8988T (cell line): ENCODE measurements at places on chromosomes 1 and 21.

- no peak for DNase-seq
Measured at GRCh38 chr1:118486199-118486598, 301.2 kb upstream of the SPAG17 start.

GRCh38 chr1:94734963-94735901 lies 84.9 kb upstream of the SLC44A3 start:
- no peak for DNase-seq

GRCh38 chr1:222852326-222852725 lies 37.5 kb downstream of the DISP1 start:
- DNase-seq, result no peak

- no peak for DNase-seq
Measured at GRCh38 chr21:15061747-15062605, 2.8 kb downstream of the NRIP1 start.

DNA sequence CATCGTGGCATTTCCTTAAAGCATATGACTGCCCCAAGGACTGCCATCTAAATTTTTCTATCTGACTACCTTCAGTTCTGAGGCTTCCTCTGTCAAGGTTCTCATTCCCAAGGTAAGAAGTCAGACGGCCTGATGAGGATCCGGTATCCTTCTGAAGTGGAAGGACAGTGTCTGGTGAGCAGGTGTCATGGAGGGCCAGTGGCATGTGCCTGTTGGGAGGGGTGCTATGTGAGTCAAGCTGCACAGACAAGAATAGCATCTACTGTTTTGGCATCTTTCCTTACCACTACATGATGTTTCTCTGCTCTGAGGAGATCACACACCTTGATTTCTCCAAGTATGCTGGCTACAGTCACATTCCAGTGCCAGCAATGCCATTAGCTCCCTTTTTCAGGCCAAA lies 99.6 kb upstream of the RGS1 start:
- DNase-seq, result no peak

- no peak for DNase-seq
Measured at GRCh38 chr1:166692346-166692745, 146.9 kb upstream of the POGK start.

DNA sequence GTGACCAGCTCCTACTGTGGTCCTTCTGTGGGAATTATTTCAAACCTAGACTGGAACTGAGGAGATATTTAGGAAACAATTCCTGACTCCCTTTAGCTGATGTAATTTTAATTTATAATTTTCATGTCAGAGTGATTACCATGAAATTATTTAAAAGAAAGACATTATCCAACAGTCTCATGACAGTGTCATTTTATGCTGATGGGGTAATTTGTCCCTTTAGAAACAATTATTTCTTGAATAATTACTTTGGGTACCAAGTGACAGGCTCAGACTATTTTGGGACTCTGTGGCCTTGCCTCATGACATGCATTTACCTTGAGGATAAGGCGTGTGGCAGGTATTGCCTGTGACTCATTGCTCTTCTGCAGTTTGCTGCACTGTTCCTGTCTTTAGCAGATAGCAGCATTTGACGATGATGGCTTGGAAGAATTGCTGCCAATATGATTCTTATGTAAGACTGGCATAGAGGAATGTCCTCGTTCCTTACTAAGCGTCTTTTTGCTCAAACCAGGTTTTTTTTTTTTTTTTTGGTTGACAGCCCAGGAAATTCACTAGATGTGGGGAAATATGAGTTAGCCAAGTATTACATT lies 206.0 kb upstream of the HMCN1 start:
- DNase-seq, result no peak

DNA sequence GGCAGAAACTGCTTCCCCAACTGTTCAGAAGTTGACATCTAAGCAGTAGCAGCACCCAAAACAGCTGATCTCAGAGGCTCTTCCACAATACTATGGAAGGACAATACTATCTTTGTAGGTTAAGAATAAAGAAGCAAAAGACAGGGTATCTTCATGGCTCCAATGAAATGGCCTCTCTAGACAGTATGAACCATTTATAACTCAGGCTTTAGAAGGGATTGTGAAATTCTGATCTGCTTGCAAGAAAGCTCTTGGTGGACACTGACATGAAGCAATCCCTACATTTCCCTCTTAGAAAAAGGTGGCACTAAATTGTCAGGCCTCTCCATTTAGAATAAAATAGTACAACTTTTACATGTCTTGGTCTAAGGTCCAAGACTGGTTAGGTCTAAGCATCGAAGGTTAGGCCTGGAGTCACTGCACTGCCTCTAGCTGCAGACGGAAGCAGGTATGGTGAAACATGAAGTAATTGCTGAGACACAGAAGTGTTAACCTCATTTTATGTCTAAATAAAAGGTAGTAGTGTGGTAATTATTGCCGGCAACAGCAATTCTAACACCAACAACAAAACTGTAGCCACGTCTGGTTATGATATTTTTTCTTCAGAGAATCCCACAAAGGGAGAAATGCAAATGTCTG lies 50.6 kb upstream of the HP1BP3 start:
- DNase-seq, result no peak

DNA sequence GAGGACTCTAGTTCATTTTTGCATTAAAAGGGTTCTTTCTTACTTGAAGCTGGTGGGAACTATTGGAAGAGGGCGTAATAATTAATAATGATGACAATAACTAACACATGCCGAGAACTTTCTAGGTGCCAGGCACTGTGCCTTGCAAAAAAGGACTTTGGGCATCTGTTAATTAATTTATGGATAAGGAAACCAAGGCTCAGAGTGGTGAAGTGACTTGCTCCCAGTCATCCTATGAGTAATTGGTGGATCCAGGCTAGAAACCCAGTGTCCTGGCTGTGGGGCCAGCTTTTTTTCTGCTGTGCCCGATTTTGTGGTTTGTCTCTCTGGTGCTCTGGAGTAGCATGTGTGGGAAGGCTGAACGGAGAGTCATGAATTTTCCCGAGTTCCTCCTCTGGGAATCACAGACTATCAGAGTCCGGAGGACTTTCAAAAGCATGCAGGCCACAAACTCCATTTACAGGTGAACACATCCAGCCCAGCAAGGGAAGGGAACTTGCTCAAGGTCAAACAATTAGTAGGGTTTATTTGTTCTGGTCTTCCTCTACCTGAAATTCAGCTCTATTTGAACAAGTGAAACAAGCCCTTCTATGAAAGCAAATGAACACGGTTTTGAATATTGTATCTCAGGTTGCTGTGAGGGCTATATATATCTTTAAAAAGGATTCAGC lies 23.4 kb downstream of the ROR1 start:
- no peak for DNase-seq

DNA sequence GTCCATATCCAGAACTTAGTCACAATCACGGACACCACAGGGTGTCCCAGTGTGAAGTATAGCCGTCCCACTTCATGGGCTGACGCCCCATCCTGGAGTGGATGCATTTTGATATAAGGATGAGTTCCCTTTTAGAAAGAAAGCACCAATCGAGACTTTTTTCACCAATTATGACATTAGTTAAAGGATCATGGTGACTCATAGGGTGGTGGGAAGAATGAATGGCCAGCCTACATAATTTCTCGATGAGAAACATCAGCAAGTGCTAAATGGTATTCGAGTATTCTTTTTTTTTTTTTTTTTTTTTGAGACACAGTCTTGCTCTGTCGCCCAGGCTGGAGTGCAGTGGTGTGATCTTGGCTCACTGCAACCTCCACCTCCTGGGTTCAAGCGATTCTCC lies 38.5 kb upstream of the USP1 start:
- DNase-seq, result no peak

- DNase-seq, result no peak
Measured at GRCh38 chr1:59497616-59498015, 200.7 kb downstream of the FGGY start.

GRCh38 chr1:20191266-20191825 lies 5.0 kb upstream of the PLA2G2C start:
- no peak for DNase-seq

GRCh38 chr1:166164646-166164994 lies 2.2 kb downstream of the FAM78B start:
- no peak for DNase-seq

GRCh38 chr1:223622132-223622842 lies 43.2 kb downstream of the CAPN8 start:
- DNase-seq, result no peak

GRCh38 chr1:29644812-29645211 lies 408.5 kb downstream of the PTPRU start:
- no peak for DNase-seq

DNA sequence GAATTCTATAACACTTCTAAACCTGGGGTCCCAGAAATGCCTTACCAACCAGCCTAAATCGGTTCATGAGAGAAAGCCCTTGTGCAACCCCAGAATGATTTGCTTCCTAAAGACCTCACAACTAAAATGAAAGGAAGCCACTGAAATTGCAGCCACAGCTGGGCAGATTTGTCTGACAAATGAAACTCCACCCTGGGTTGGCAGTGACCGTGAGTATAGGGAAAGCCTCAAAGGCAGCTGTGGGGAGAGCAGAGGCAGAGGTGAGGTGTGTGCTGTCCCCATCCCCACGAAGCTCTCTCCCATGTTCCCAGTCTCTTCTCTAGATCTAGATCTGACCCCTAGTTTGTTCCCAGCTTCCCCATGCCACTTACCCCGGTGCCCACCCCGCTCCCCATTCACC lies 23.1 kb downstream of the RHBDL2 start:
- DNase-seq, result no peak

GRCh38 chr1:85494074-85494903 lies 29.3 kb upstream of the DDAH1 start:
- DNase-seq, result no peak

DNA sequence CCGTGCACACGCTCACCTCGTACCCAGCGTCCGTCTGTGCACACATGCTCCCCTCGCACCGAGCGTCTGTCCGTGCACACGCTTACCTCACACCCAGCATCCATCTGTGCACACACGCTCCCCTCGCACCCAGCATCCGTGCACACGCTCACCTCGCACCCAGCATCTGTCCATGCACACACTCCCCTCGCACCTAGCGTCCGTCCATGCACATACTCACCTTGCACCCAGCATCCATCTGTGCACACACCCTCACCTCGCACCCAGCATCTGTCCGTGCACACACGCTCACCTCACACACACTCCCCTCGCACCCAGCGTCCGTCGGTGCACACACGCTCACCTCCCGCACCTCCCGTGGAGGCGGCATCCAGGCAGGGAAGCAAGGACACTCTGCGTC lies 24.4 kb upstream of the COL18A1 start:
- DNase-seq, result no peak

- DNase-seq, result no peak
Measured at GRCh38 chr1:196063294-196063693, 544.9 kb downstream of the KCNT2 start.

GRCh38 chr1:17314491-17314971 lies 6.5 kb downstream of the PADI4 start:
- no peak for DNase-seq

GRCh38 chr1:50179639-50180038 lies 70.9 kb downstream of the ELAVL4 start:
- DNase-seq, result no peak

GRCh38 chr1:81414488-81415015 lies 386.2 kb upstream of the ADGRL2 start:
- DNase-seq, result peak; percentile 17
